Chondrocyte (in vitro differentiated cells): ENCODE measurements at places on chromosomes 7 and 10.

DNA sequence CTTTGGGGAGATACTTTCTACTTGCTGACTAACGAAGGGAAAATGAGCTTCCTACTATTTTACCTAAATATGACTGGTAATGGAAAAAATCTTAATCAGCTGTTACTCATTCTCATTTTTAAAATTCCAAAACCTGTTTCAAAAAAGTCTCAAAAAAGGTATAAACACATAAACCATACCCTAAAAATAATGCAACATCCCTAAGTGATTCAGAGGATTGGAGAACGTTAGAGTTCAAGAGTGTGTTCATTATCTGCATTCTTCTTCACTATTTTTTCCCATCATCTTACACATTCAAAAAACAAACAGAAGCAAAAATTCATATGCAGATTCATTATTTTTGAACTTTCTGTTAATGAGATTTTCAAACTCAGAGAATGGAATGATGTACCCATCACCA lies 150.4 kb upstream of the GNAI1 start:
- H3K27me3 ChIP-seq, result no peaks in the 10 kb centered on the region
- H3K27ac ChIP-seq, result no peak overlapping the region
- peaks cover 22% of the 10 kb centered on the region for H3K4me1 ChIP-seq
- no peak for DNase-seq

DNA sequence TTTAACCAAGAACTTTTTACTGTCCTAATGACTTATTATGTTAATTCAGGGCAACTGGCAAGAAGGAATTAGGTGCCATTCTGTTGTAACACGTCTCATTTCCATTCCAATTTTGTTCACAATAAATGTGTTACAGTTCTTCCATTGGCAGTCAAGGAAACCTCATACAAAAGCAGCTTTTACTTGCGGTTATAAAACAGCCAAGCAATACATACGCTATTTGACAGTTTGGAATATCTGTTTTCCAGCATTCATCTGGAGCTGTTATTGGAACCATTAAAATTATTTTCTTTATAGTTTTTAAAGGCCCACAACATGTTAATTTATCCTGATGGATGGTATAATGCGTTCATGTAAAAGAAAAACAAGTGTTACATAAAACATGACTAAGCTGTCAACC lies 33.3 kb downstream of the MTERF1 start:
- H3K27ac ChIP-seq, result no peak overlapping the region
- H3K36me3 ChIP-seq, result peaks cover 3% of the 10 kb centered on the region
- no peaks in the 10 kb centered on the region for H3K27me3 ChIP-seq
- peaks cover 17% of the 10 kb centered on the region for H3K4me1 ChIP-seq
- no peak for DNase-seq

- H3K36me3 ChIP-seq, result no peaks in the 10 kb centered on the region
- peaks cover 11% of the 10 kb centered on the region for H3K27me3 ChIP-seq
- H3K4me1 ChIP-seq, result peaks cover 8% of the 10 kb centered on the region
- H3K27ac ChIP-seq, result no peak overlapping the region
Observed at GRCh38 chr10:102220612-102221011, 5.5 kb upstream of the ELOVL3 start.

DNA sequence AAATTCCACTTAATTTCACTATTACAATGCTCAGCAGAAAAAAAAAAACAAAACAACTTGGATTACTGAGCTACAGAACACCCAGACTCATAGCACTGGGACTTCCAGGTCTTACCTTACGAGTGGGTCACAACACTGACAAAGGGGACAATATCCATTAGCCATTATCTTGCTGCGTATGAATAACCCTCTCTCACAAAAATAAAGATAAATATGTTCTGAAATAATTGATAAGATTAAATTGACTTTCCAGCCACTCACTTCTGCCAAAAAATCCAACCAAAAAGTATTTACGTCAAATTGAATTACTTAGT lies 128.7 kb downstream of the PKD1L1 start:
- H3K4me3 ChIP-seq, result no peak overlapping the region
- H3K36me3 ChIP-seq, result no peaks in the 10 kb centered on the region
- DNase-seq, result no peak

- H3K36me3 ChIP-seq, result no peaks in the 10 kb centered on the region
- H3K4me1 ChIP-seq, result peaks cover 9% of the 10 kb centered on the region
- DNase-seq, result no peak
- no peaks in the 10 kb centered on the region for H3K27me3 ChIP-seq
Observed at GRCh38 chr7:126696256-126697038, 556.3 kb downstream of the GRM8 start.

GRCh38 chr10:5524641-5525560 lies at the start of gene CALML3:
Gene CALML3, plus strand, starts transcription at chr10:5524961. Its CDS starts 125 bp downstream, at chr10:5525086.
- no peak within 1 kb of the TSS for H3K27ac ChIP-seq
- no peak within 1 kb of the TSS for H3K4me3 ChIP-seq
- H3K27me3 ChIP-seq, result no peaks in the 10 kb centered on the region
- no peaks in the 10 kb centered on the region for H3K4me1 ChIP-seq
- no peaks in the 10 kb centered on the region for H3K36me3 ChIP-seq

DNA sequence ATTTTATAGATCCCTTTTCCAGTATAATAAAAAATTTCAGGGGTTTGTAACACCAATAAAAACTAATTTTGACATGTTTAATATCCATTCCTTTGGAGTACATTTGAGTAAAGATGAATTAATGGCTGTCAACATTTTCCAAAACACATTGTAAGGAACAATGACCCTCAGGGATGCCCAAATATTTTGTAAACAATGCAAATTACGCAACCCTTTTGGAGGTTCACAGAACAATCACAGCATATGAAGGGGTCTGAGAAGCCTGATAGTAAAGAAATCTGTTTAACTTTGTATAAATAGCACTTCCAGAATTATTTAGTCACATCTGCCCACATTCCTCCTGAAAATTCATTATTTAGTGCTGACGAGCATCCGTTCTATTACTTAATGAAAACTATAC lies 152.8 kb upstream of the FEZF1 start:
- H3K27me3 ChIP-seq, result peaks cover 2% of the 10 kb centered on the region
- no peak overlapping the region for H3K4me3 ChIP-seq
- H3K27ac ChIP-seq, result no peak overlapping the region
